ENCODE measurements at places on chromosomes 5 and 9. TPM values are rescaled to one million over a fixed set of nuclear protein-coding genes. Genes with fewer than 3 reads are reported as not detected.

ACOT12 gene
- 0.72 TPM for polyA plus RNA-seq

DNA sequence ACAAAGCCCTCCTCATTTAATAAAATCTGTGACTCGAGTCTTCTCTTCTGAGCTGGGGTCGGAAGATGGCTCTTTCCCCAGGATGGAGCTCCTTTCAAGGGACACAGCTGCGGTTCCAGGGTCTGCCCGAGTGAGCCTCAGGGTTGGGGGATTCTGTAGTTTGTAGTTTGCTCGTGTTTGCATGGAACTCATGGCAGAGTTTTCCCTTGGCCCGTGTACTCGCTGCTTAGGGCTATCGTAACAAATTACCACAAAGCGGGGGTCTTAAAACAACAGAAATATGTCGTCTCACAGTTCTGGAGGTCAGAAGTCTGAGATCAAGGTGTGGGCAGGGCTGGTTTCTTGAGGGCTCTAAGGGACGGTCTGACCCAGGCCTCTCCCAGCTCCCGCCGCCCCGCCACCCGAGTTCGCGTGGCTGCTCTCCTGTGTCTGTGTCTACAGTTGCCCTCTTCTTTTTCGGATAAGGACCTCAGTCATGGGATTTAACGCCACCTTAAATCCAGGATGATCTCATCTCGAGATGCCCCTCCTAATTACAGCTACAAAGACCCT is 13.9 kb upstream of the LPCAT1 start:
- DNase-seq: no peak

PCSK1 gene
- polyA plus RNA-seq: 23.6 TPM

GRCh38 chr5:143395638-143396352 is 7.7 kb downstream of the NR3C1 start:
- DNase-seq: no peak

GRCh38 chr5:43209060-43209459 is 17.0 kb downstream of the NIM1K start:
- DNase-seq: no peak

DNA sequence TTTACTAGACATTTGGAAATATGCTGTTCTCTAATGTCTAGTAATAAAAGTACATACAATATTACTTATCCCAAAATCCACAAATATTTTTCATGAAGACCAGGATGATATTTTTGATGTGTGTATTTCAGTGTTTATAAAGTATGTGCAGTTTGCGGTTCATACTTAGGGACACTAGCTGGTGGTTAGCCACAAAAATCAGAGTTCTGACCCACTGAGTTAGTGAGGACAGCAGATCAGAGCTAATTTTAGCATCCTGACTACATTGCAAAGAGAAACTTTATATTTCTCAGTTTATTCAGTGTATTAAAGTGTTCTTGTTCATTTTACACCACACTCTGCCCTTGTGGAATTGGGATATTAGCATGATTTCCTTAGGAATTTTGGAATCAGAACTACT is 655.3 kb downstream of the HTR1A start:
- DNase-seq: no peak

- DNase-seq: no peak
These were observed 27.9 kb downstream of the CCT5 start for GRCh38 chr5:10277773-10278630.

DNA sequence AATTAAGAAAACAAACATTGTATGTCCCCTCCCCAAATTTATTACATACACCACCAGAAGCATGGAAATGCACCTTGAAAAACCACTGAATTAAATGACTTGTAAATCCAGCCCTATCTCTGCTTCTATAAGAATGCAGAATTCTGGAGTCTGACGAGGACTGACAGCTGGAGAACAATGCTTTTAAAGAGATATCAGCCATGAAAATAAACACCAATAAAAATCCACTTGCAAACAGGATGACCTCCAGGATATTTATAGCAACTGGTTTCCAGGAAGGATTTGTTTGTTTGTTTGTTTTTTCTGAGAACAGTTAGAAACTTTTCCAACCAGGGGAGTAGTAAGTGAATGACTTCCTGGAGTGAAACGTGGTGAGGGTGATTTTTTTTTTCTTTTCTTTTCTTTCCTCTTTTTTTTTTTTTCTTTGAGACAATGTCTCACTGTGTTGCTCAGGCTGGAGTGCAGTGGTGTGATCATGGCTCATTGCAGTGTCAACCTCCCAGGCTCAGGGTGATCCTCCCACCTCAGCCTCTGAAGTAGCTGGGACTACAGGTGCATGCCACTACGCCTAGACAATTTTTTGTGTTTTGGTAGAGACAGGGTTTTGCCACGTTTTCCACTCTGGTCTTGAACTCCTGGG is 38.7 kb upstream of the SLC36A1 start:
- DNase-seq: no peak

FOXI1 gene
- polyA plus RNA-seq: 0.03 TPM

DNA sequence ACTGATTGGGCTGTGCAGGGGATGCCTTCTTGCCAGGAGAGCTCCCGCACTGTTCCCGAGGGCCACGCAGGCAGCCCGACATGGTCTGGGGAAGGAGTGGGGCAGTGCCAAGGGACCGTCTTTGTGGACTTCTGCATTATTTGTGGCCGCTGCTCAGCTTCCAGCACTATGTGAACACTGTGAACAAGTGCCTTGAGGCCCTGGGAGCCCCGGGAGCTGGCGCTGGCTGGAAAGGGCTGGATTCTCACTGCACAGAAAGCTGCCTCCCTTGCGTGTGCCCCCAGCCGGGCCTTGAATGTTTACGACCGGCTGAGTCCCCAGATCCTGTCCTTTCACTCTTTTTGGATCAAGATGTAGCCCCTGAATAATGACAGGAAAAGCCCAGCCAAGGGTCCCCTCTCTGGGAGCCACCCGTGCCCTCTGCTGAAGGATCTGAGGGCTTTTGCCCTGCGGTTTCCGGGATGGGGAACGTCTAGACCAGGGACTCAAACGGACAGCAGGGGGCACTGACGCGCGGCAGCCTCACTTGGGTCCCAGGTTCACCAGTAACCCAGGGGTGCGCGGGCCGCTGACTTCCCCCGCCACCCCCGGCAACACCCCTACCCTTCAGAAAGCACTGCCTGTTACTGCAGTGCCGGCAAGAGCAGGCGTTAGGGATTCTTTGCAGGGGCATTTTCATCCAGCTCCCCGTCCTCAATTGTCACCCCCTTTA is 98.9 kb upstream of the FCN2 start:
- no peak for DNase-seq

IFNA2 gene
- polyA plus RNA-seq: not detected

DNA sequence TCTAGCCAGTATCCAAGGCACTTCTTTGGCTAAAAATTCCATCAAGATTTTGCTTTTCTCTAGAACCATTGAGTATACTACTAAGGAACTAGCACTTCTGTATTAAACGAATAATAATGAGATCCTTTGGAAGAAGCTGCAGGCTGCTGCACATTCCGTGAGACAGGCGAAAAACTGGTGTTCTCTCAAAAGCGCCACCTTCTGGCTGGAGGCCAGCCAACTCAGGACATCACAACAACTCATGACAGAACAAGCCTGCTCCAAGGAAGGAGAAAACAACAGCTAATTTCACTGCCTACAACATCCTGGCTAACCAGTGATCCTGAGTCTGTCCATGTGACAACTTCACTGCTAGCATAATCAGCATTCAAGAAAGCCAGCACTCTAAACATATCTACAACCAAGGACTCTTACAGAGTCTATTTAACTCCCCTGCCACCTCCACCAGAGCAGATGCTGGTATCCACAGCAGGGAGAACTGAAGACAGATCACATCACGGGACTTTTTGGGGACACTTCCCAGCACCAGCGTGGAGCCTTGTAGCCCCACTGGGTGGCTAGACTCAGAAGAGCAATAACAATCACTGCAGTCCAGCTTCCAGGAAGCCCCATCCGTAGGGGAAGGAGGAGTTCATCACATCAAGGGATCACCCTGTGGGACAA is 150.5 kb downstream of the YTHDC2 start:
- DNase-seq: no peak

- no peak for DNase-seq
These were observed 624.0 kb upstream of the KLF4 start for GRCh38 chr9:108113596-108113995.

Measured in large intestine (tissue), 12 donors.